ENCODE measurements at places on chromosomes 7 and 10. TPM values are rescaled to one million over a fixed set of nuclear protein-coding genes. Genes with fewer than 3 reads are reported as not detected.

Gene C10orf71
- total RNA-seq = not detected

Gene CTTNBP2
- total RNA-seq = not detected

Gene CTBP2
- total RNA-seq = not detected

Gene PLXDC2
- 0.04 TPM for total RNA-seq

Gene ATG9B
- 12.3 TPM for total RNA-seq

Gene AZGP1
- not detected for total RNA-seq

Gene PCLO
- total RNA-seq = not detected

Gene UNCX
- total RNA-seq = not detected

Gene WIPF3
- total RNA-seq = not detected

Gene HYAL4
- not detected for total RNA-seq

Gene NMT2
- total RNA-seq = 11.3 TPM

Gene AKR1C2
- not detected for total RNA-seq

Gene CUBN
- total RNA-seq = 0.30 TPM

Gene ZP3
- total RNA-seq = 2.6 TPM

Gene TCAF1
- 8.6 TPM for total RNA-seq

Gene CPVL
- total RNA-seq = not detected

Gene BHLHA15
- 2.0 TPM for total RNA-seq

Gene CYP2W1
- total RNA-seq = not detected

Gene PSMC2
- 170 TPM for total RNA-seq

Gene CAV1
- 1.5 TPM for total RNA-seq

All from activated naive CD8-positive, alpha-beta T cell treated with anti-CD3 and anti-CD28 coated beads for 36 hours (primary cell).